Esophagus mucosa (tissue), 1 donor: ENCODE measurements at places on chromosomes 3 and 15.

DNA sequence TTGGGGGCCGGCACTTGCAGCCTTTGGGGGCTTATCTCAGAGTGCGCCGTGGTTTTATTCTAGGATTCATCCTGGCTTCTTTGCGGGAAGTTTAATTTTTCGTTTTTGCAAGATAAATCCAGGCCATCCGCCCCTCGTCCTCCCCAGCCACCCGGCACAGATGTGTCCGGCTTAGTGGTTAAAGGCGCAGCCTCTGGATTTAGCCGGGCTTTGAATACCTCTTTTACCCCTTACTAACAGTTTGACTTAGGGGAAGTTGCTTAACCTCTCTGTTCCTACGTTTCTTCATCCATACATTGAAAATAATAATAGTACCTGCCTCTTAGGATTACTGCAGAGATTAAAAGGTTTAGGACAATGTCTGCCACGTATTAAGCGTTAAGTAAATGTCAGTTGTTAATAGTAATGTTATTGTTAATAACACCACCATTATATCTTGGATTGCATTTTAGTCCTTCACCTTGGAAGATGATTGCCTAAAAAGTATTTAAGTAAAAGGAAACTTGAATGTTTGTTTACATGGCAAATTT lies 714 bp downstream of the ECT2 start:
- ATAC-seq = no peak

DNA sequence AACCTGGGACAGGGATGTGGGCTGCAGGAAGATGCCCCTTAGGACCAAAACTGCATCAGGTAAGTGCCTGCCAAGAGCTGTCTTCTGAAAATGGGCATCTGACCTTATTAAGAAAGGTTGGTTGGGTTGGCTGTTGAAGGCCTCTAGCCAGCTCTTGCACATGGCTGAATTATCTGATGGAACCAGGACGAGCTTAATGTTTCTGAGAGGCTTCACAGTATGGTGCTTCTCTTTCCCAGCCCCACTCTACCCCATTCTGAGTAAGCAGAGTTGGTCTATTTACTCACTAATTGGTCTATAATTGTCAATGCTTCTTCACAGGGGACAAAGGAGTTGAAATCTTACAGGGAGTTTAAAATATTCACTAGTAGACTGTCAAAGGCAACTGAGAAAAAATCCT lies 48.4 kb downstream of the DTWD1 start:
- no peak for ATAC-seq

DNA sequence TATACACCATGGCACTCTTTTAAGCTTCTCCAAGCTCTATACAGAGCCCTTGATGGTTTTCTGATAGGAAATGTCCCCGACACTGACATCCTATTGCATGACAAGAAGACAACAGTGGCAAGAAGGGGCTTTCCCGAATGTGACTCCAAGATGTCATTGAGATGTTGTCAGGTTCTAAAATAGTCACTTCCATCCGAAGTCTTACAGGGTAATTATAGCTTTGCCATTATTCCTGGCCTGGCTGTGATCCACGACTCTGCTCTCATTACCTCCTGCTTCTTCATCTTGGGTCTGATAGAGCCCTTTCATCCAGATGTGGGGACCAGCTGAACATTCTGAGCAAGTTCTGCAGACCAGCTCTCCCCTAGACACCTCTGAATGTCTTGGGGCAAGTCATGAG lies 40.6 kb upstream of the ADAMTS9 start:
- ATAC-seq = no peak

DNA sequence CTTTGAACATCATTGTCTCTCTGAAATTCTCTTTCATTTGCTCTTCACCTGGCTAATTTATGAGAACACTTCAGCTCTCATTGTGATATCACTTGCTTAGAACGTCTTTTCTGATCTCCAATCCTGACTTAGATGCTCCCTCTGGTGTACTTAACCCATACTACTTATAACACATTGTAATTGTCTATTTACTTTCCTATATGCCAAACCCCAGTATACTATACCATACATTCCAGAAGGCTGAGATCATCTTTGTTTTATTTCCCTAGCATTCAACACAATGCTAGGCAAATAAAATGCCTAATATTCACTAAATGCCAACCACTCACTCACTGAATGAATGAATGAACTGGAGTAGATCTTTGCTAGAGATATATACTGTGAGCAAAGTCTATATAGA lies 27.0 kb upstream of the PEX5L start:
- no peak for ATAC-seq

- ATAC-seq = no peak
These were observed 615.7 kb upstream of the UBE2E2 start for GRCh38 chr3:22587446-22587845.
